ENCODE measurements at places on chromosomes 4 and X.

DNA sequence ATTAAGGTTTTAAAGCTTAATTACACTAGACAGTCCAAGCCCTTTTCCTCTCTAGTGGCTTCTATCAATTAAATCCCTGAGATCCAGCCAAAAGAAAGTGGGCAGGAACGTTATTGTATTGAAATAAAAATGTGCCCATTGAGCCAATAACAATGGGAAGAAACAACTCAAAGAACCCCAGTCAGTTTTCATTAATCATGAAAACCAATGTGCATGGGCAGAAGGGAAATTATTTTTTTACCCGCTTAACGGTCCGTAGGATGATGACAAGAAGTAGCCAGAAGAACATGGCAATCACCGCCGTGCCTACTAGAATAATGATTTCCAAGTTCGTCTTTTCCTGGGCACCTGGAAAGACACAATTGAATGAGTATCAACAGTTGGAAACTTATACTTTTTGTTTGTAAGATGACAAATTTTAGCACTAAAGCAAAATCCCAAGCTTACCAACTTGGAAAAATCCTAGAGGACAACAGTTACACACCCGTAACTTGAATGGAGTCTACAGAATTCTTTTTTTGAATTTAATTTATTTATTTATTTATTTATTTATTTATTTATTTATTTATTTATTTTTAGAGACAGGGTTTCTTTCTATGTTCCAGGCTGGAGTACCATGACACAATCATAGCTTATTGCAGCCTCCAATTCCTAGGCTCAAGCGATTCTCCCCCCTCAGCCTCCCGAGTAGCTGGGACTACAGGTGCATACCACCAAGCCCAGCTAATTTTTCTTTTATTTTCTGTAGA, 26.8 kb downstream of the KDR start:
- H3K27me3 ChIP-seq: no peaks in the 10 kb centered on the region
- DNase-seq: no peak
- H3K27ac ChIP-seq: no peak overlapping the region
- H3K4me1 ChIP-seq: no peaks in the 10 kb centered on the region

- H3K4me3 ChIP-seq: no peak overlapping the region
- no peaks in the 10 kb centered on the region for H3K4me1 ChIP-seq
- H3K27me3 ChIP-seq: no peaks in the 10 kb centered on the region
- no peak overlapping the region for H3K27ac ChIP-seq
Observed at GRCh38 chrX:140355429-140355828, 149.4 kb downstream of the SOX3 start.

- no peak overlapping the region for H3K27ac ChIP-seq
- no peaks in the 10 kb centered on the region for H3K27me3 ChIP-seq
- H3K4me1 ChIP-seq: peaks cover 16% of the 10 kb centered on the region
Observed at GRCh38 chr4:142316913-142317312, 529.2 kb downstream of the INPP4B start.

DNA sequence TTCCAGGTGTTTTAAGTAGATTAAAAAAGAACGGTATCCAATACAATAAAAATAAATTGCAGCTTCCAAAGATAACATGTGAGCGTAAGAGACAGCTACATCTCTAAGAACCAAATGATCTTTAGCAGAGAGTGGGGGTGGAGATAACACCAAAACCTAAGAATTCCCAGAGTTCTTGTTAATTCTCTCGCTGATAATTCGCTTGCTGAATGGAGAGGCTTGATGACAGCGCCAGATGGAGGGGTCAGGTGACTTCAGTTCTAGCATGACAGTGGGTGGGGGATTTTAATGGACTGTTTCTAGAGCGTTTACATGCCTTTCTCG, 2.3 kb downstream of the CLCN4 start:
- H3K4me1 ChIP-seq: peaks cover 4% of the 10 kb centered on the region
- H3K27ac ChIP-seq: no peak overlapping the region
- peaks cover 59% of the 10 kb centered on the region for H3K27me3 ChIP-seq
- H3K4me3 ChIP-seq: no peak overlapping the region
- no peaks in the 10 kb centered on the region for H3K36me3 ChIP-seq

- H3K27ac ChIP-seq: no peak overlapping the region
- H3K36me3 ChIP-seq: no peaks in the 10 kb centered on the region
- H3K4me1 ChIP-seq: peaks cover 16% of the 10 kb centered on the region
- no peak for DNase-seq
Observed at GRCh38 chr4:5952286-5952974, 59.5 kb upstream of the CRMP1 start.

- H3K27ac ChIP-seq: peak overlapping the region; percentile 88
- peaks cover 23% of the 10 kb centered on the region for H3K4me1 ChIP-seq
- peaks cover 34% of the 10 kb centered on the region for H3K36me3 ChIP-seq
- H3K4me3 ChIP-seq: peak overlapping the region; percentile 74
- DNase-seq: no peak
Observed at GRCh38 chr4:38803833-38804653, 548 bp downstream of the TLR1 start.

GRCh38 chrX:133633162-133633561, 217.9 kb upstream of the GPC4 start:
- no peaks in the 10 kb centered on the region for H3K36me3 ChIP-seq
- H3K4me3 ChIP-seq: no peak overlapping the region
- no peak overlapping the region for H3K27ac ChIP-seq
- H3K4me1 ChIP-seq: no peaks in the 10 kb centered on the region
- DNase-seq: no peak

GRCh38 chr4:36183232-36183631, 61.1 kb downstream of the ARAP2 start:
- DNase-seq: no peak
- no peaks in the 10 kb centered on the region for H3K27me3 ChIP-seq
- H3K4me1 ChIP-seq: peaks cover 21% of the 10 kb centered on the region

- no peaks in the 10 kb centered on the region for H3K4me1 ChIP-seq
- H3K27me3 ChIP-seq: no peaks in the 10 kb centered on the region
- no peak for DNase-seq
Observed at GRCh38 chrX:42809569-42809968, 31.6 kb upstream of the PPP1R2C start.

DNA sequence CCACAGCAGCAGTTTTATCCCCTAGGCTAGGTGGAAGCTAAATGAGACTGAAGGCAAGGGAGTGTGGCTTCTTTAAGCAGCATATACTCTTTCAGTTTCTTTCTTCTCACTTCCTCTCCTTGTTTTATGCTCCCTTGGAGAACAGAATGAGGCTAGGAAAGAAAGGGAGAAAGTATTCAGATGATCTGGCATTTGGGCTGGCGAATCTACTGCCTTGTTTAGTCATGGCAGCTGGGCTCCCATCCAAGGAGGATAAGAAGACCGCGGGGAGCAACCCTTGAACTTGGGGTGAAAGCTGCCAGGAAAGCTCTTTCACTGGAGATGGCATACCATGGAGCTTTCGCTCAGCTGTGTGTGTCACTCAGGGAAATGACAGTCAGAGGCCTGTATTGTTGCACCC, 72.1 kb downstream of the ARHGEF38 start:
- DNase-seq: no peak
- H3K36me3 ChIP-seq: no peaks in the 10 kb centered on the region
- H3K4me1 ChIP-seq: peaks cover 2% of the 10 kb centered on the region
- H3K27me3 ChIP-seq: peaks cover 22% of the 10 kb centered on the region
- no peak overlapping the region for H3K4me3 ChIP-seq

Measured in activated CD8-positive, alpha-beta memory T cell treated with anti-CD3 and anti-CD28 coated beads, Interleukin-2, amount 10 ng/mL, durations not matched to agents 7 days and 5 days (primary cell).